ENCODE measurements at places on chromosomes 5 and 9.
A peak's percentile ranks its signal among the peaks of the same experiment; 100 is the strongest.

DNA sequence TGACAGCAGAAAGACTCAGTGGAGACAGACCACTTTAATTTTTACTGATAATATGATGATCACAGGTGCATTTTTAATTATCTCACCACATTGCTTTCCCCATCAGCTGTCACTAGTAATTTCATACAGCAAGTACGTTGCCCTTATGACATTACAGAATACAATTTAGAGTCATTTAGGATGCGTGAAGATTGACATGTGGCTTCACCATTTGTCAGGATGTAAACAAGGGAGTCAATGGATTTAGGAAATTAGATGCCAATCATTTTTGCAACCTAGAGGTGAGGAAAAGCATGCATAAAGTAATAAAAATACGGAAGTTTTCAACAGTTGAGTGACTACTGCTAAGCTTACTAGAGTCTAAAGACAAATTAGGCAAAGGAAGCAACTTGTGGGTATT, 1129.6 kb downstream of the PTPRD start:
- DNase-seq = no peak

- DNase-seq = no peak
Measured at GRCh38 chr5:178208540-178209227, 4.4 kb downstream of the HNRNPAB start.

GRCh38 chr5:137236252-137236651, 262.9 kb downstream of the SPOCK1 start:
- no peak for DNase-seq

DNA sequence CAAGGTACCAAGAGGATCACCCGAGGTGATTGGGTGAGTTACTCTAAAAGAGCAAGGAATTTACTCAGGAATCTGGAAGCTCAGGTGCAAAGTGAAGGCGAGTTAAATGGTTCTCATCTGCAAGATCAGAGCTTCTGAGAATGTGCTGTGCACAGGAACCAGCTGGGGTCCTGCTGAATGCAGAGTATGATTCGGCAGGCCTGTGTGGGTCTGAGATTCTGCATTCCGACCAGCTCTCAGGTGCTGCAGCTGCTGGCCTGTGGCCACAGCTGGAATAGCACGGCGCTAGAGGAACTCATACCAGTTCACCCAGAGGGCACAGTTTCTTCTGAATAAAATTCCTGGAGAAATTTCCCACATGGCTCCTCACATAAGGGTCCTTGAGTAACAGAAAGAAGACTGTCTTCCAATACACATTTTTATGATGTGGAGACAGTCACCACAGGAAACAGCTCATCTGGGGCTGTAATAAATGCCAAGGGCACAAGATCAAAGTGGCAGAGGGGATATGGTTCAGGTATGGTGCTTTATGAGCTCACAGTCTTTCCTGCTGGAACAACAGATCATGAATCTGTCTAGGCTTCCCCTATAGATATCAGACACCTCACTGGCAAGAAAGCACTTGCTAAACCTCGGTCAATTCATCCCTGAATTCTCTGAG, 83.9 kb downstream of the PTPN3 start:
- DNase-seq = no peak

DNA sequence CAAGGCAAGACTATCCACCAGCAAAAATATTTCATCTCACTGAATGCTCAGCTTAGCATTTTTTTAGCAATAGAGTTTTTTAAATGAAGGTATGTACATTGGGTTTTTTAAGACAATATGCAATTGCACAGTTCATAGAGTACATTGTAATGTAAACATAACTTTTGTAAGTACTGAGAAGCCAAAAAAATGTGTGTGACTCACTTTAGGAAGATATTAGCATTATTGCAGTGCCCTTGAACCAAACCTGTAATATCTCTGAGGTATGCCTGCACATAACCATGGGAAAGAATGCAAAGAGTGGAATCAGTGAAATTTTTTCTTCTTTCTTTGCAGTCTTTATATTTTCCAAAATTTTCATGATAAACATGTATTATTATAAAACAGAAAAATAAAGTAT, 1533.3 kb upstream of the WWC1 start:
- no peak for DNase-seq

DNA sequence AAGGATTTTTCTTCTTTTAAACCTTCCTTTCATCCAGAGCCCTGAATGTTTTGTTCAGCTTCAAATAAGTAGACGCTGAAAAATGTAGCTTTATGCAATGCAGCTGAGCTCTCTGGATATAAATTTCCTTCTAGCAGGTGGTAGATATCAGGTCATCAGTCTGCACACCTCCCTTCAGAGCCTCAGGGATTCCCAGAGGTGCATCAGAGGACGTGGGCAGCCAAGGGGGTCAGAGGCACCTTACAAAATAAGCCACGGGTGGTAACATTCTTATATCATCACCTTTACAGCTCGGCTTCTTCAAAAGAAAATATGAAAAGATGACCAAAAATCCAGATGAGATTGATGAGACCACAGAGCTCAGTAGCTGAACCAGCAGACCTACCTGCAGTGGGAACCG, 19.3 kb downstream of the MOCS2 start:
- DNase-seq = no peak

DNA sequence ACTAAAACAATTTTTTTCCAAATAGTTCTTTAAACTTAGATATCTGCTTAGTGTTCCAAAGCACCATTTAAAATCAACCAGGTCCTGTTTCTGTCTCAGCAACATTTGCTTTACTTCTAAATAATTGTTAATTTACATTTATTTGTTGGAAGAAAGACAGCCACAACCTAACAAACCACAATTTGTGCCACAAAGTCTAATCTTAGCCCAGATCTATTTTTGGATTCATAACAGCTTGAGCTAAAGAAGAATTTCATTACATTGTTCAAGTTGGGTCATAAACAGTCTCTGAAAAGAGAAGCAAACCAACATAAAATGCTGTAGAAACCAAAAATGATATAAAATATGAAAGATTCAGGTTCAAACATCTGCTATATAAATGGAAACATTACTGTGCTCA, 24.4 kb downstream of the MLLT3 start:
- DNase-seq = no peak

DNA sequence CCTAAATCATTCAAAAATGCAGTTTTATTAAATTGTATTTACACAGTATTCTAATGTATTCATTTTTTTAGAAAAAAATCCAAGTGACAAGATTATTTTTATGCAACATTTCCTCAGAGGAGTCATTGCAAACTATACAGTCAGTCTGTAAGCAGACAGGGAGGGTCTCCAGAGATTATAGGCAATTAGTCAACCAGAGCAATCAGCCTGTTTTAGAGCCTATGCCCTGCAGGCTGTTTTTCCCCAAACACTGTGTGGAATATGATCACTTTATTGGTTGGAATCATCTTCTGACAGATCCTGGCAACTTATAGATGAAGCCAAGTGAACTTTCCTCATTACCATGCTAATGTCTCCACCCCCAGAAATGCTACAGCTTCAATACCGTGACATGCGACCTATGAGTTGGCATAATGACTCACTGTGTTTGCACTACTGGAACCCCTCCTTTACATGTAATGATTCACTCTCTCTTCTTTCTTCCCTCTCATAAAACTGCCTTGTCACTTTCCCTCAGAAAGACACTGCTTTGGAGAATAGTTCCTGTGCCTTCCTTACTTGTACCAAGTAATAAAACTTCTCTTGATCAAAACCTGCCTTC, 577.7 kb upstream of the FTMT start:
- DNase-seq = peak; percentile 84

- DNase-seq = peak; percentile 78
Measured at GRCh38 chr5:180328296-180329137, 24.6 kb downstream of the GFPT2 start.

DNA sequence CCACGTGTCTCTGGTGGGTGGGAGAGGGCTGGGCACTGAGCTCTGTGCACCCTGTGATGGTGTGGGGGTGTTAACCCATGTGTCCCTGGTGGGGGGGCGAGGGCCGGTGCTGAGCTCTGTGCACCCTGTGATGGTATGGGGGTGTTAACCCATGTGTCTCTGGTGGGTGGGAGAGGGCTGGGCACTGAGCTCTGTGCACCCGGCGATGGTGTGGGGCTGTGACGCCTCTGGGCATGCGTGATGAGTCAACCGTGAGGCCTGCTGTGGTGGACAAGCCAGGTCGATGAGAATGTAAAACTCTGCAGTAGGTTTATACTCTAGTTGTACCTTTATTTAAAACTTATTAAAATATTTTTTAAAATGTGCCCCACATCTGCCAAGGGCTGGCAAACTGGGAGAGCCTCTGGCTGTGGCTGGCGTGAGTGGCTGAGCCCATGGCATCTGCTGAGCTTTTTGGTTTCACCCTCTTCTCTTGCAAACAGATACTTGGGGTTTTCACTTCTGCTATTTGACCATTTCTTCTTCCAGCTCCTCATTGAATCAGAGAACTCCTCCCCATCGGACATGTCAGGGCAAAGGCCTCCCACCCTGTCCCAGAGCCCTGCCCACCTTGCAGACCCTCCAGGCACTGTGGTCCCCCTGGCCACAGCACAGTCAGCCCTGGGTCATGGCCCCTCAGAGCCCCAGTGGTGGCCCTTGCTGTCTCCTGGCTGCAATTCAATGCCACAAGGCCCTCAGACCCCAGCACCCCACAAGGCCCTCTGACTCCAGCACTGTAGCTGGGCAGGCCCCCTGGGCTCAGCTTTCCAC, 18.5 kb upstream of the EXOC3 start:
- DNase-seq = no peak

All from dermis microvascular lymphatic vessel endothelial cell (primary cell).